ENCODE measurements at places on chromosomes 12 and 14.
A peak's percentile ranks its signal among the peaks of the same experiment; 100 is the strongest.

DNA sequence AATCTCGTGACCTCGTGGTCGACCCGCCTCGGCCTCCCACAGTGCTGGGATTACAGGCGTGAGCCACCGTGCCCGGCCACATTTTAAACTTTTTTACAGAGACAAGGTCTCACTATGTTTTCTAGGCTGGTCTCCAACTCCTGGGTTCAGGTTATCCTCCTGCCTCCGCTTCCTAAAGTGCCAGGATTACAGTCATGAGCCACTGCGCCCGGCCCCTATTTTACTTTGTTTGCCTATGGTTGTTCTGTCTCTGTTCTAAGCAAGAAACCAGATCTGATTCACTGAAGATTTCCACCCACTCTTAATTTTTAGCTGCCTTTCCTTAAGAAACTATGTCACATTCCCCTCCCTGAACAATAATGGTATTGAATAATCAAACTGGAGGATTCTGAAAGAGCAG is 38.9 kb upstream of the PSEN1 start:
- DNase-seq = no peak

GRCh38 chr12:54282949-54283593 is 2.5 kb downstream of the HNRNPA1 start:
- no peak for DNase-seq

DNA sequence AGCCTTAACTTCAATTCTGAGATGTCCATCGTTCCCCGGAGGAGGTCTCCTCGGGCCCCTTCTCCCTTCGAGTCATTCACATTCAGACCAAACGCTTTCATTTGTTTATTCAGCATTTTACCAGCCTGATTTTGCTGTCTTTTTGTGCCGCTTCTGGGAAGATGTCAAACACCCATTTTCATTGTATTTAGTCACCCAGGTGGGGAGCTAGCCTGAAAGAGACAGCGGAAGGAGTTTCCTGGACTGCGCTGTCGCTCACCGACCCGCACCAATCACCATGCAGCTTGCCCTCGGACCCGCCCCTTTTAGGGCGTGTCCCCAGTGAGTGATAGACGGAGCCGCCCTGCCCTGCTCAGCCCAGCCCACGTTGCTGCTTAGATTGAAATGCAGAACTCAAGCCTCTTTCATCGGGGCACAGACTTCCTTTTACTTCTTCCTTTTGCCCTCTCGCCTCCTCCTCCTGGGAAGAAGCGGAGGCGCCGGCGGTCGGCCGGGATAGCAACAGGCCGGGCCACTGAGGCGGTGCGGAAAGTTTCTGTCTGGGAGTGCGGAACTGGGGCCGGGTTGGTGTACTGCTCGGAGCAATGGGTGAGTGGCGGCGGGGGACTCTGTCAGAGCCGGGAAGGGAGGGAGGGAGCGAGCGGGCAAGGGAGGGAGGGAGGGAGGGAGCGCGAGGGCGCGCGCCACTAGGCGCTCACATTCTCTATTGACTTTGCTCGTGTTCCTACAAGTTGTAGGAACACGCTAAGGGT is at the start of gene PAX9:
PAX9 (plus strand) TSS at position 355 of the 752 bp plus-strand sequence; CDS start at position 585, 230 bp downstream.
- peak; percentile 91 for DNase-seq

GRCh38 chr14:105498430-105499255 is 7.6 kb downstream of the TEDC1 start:
- DNase-seq = no peak

GRCh38 chr14:36856095-36856878 is 194.6 kb downstream of the PAX9 start:
- no peak for DNase-seq
